ENCODE measurements at places on chromosomes 11 and 22. TPM values are rescaled to one million over a fixed set of nuclear protein-coding genes. Genes with fewer than 3 reads are reported as not detected.

Gene SC5D
- 34.2 TPM for total RNA-seq

DNA sequence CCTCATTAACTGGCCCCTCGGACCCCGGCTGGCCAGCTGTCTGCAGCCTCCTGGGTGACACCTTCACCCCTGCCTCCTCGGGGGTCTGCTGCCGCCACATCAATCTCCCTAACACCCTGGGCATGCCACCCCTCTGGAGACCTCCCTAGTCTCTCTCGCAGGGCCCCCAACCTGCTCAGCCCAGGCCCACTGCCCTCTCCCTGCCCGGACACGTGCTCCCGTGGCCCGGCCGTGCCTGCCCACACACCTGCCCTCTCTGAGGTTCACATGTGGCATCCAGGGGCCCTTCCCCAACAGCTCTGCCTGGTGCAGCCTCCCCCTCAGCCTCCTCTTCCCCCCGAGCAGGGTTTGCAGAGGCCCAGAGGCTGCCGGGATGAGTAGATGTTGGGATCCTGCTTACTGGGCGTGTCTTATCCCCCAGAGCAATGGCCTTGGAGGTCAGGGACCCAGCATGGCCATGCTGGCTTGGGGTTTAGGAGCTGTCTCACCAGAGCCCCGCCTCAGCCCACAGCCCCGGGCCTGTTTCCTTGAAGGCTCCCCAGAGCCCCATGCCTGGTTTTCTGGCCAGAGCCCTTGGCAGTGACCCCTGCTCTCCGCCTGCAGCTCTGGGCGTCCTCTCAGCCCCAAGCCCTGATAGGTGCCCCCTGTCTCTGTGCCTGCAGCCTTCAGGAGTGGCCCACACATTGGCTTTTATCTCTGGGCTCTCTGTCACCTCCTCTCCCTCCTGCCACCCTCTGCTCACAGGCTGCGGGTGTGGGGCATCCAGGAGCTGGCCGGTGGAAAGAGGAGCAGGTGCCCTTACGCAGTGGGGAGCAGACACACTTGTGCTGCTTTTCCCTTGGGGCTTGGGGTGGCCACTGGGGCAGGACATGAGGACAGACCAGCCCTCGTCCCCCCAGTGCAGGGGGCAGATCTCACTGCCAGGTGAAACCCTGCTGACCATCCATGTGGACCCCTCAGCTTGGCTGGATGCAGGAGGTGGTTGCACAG lies 25.7 kb upstream of the SEPTIN5 start:
- DNase-seq = no peak

Gene PHOX2A
- total RNA-seq = not detected

DNA sequence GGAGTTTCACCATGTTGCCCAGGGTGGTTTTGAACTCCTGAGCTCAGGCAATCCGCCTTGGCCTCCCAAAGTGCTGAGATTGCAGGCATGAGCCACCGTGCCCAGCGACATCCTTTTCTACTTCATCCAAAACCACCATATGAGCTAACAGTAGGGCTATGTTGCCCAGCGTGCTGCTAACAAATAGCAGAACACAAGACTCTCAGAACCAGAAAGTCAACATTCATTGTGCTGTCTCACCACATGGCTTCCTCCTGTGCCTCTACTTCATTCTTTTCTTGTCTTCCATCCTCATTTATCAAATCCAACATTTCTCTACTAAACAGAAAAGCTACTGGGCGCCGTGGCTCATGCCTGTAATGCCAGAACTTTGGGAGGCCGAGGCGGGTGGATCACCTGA lies 12.0 kb upstream of the DENND5A start:
- DNase-seq = no peak

GRCh38 chr11:113189909-113190667 lies 124.3 kb upstream of the TTC12 start:
- no peak for DNase-seq

GRCh38 chr11:90840071-90840470 lies 617.2 kb upstream of the CHORDC1 start:
- no peak for DNase-seq

Gene OR5A1
- total RNA-seq = not detected

DNA sequence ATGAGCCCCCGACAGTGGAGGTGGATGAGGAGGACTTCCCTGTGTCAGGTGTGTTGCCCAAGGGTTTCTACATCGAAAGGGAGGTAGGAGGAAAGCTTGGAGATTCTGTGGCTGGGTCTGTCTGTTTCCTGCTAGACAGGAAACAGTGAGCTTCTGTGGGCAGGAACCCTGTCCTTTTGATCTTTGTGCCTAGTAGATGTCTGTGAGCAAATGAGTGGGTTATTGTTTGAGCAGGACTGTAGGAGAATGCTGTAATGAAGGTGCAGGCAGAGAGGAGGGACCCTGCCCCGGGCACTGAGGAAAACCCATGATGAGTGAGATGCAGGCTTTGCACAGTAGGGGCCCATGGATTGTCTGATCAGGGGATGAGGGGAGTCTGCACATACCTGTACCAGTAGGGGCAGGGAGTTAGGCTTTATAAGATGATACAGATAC lies 14.0 kb downstream of the USP35 start:
- peak; percentile 19 for DNase-seq

Gene OVOL1
- not detected for total RNA-seq

Gene F2
- not detected for total RNA-seq

DNA sequence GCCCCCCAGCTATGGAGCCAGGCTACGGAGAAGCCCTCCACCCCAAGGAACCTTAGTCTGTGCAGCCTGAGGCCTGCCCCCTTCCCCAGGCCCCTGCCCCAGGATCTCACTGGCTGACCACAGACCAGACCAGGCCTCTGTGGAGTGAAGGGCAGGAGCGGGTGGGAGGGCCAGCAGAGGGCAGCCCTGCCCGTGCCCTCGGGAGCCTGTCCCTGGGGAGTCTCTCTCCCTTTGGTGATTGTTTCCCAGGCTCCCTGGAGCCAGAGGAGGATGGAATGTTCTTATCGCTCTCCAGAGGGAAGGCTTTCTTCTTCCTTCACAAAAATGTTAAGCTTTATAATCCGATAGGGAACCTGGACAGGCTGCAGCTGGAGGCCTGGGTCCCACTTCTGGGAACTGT lies 455.3 kb downstream of the SOX6 start:
- no peak for DNase-seq

Gene KRTAP5-6
- not detected for total RNA-seq

GRCh38 chr22:44005524-44005923 lies 18.6 kb upstream of the PARVB start:
- DNase-seq = no peak

Gene NOL12
- 18.1 TPM for total RNA-seq

Gene ADAMTS15
- 2.6 TPM for total RNA-seq

Gene INPP5J
- under 0.01 TPM for total RNA-seq

DNA sequence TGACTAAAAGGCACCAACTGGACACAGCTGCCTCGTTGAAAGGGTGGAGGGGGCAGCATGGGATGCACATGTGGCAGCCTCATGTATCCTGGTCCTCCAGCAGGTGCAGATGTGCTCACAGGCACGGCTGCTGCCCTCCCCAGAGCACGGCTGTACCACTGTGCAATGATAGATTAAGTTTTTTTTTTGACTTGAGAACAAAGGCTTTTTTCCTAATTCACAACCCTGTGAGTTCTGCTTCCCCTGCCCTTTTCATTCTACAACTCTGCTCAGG lies 11.4 kb downstream of the DKK3 start:
- DNase-seq = no peak

Gene JAML
- total RNA-seq = not detected

Gene SLC39A13
- total RNA-seq = 51.0 TPM

All from lung microvascular endothelial cell (primary cell).